Glutamatergic neuron (in vitro differentiated cells): ENCODE measurements at places on chromosomes 1 and 21. TPM values are rescaled to one million over a fixed set of nuclear protein-coding genes. Genes with fewer than 3 reads are reported as not detected.

GRCh38 chr1:115343200-115343737, 5.2 kb upstream of the NGF start:
- no peak for DNase-seq

SPRR2A gene
- total RNA-seq, result not detected

GPR25 gene
- total RNA-seq, result not detected

DNA sequence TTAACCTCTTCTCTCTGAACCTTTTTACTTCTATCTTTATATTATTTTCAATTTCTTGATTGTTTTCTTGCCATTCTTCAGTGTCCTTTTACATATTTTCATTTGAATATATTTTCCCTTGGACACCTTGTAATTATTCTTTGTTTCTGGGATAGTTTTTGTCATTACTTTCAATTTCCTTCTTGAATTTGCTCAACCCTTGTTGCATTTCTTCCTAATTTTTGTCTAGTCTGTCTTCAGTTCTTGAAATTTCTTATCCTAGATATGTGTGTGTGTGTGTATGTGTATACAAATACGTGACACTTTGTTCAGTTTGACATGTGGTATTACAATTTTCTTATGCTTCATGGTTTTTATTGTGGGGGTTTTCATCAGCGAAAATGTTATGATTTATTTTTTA, 1.9 kb upstream of the GALNT2 start:
- no peak for DNase-seq

- DNase-seq, result no peak
Observed at GRCh38 chr1:70671006-70671405, 259.9 kb downstream of the CTH start.

DNA sequence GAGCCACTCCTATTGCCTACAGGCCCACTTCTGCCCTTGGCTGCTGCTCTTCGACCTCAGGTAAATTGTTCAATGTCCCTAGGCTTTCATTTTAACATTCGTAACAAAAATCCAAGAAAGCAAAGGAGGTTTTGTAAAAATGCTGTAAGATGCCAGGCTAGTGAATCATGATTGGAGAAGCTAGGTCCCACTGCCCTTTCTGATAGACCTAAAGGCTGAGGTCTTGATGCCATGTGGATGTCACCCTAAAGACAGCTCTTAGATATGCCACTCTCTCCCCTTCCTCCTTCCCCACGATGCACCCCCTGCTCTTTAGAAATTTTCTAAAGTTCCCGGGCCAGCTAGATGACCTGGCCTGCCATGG, 9.9 kb upstream of the TMEM39B start:
- DNase-seq, result no peak

DNA sequence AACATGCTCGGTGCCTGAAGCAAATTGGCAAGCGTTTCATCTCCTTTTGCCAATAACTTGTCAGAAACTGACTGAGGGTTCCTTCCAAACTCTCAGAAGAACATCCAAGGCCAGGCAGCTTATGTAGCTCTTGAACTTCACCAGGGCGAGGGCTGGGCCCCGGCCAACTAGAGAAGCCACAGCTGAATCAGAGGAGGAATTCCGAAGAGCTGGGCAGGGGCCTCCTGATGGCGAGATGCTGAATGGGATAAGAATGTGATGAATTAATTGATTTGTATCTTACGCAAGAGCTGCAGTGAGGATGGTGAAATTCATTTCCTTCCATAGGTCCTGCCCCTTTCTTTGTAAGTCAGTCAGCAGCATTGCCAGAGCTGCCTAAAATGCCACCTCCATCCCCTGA, 345.8 kb downstream of the KIF26B start:
- DNase-seq, result no peak

GRCh38 chr1:46036894-46037839, 95.3 kb downstream of the PIK3R3 start:
- DNase-seq, result peak; percentile 92

- DNase-seq, result no peak
Observed at GRCh38 chr1:180040034-180040433, 85.4 kb downstream of the CEP350 start.

CHODL gene
- 5.5 TPM for total RNA-seq

C1orf105 gene
- total RNA-seq, result not detected

GJC2 gene
- 3.0 TPM for total RNA-seq

SELENBP1 gene
- 2.9 TPM for total RNA-seq

DNA sequence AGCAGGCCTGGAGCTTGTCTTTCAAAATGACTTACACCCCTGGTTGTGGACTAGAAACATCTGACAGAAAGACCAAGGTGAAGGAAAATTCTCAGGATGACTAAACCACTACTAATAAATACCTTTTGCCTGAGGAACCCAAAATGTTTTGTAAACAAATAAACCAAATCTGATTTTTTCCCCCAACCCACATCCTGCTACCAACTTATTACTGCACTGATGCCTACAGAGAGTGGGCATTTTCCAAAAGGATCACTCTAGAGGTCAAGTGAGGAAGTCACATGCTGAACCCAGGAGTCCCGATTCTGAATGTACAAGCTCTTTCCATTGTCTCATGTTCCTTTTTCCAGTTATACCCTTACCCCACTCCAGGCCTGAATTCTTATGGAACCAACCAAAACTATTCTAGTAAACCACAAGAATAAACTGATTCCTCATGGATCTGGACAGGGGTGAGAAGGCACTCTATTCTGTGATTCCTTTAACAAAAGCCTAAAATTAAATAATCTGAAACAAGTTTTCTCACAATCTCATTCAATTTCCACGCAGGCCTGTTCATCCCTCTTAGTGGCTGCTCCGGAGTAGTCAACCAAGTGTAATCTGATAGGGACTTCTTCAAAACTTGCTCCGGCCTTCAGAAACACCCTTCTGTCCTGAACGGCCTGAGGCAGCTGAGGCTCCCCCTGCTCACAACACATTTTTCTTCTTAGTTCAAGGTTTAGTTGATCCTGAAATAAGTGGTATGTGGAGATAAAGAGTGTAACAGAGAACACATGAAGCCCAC, 1.4 kb downstream of the PI4KB start:
- no peak for DNase-seq

- no peak for DNase-seq
Observed at GRCh38 chr1:155241841-155242264, 13.4 kb downstream of the ENTREP3 start.

DNA sequence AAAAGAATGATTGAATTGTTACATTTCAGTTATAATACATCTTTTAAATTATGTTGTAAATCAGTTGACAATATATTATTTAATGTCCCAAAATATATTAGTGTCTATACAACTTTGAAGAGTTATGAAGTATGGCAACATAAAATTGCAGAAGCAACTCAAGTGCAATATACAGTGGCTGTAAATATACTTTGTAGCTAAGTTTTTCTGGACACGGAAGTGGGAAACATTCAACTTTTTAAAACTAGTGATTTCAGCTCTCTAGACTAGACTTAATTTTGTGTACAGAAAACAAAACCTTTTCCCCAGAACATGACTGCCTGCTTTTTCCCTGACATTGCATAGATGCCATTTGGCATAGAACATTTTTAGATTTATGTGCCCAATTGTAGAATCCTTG, 29.5 kb upstream of the ABCG1 start:
- DNase-seq, result no peak

- no peak for DNase-seq
Observed at GRCh38 chr1:207518608-207519236, 22.8 kb downstream of the CR1 start.

LGALS8 gene
- 33.3 TPM for total RNA-seq

DNA sequence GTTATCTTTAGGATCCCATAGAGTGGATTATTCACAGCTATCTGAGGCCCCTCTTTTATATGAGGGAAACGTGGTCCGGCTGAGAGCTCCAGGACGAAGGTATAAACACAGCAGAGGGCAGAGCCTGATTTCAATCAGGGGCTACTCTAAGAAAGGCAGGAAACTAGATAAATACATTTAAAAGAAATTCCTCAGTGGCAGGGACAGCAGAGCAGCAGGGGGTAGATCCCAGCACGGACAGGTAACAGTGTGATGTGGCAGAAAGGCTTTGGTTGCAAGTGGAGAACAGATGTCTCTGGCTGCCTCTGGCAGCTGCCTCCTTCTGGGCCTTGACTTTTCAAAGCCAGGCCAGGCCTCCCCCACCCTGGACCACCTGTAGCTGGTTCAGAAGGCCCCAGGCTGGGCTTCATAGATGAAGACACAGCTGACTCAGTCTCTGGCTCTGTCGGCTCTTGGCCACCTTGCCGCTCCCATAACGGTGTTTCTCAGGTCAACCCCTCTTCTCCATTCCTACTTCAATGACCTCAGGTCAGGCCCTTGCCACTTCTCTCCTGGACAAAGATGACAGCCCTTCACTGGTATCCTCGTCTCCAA, 43.8 kb downstream of the FAM78B start:
- DNase-seq, result no peak

DNA sequence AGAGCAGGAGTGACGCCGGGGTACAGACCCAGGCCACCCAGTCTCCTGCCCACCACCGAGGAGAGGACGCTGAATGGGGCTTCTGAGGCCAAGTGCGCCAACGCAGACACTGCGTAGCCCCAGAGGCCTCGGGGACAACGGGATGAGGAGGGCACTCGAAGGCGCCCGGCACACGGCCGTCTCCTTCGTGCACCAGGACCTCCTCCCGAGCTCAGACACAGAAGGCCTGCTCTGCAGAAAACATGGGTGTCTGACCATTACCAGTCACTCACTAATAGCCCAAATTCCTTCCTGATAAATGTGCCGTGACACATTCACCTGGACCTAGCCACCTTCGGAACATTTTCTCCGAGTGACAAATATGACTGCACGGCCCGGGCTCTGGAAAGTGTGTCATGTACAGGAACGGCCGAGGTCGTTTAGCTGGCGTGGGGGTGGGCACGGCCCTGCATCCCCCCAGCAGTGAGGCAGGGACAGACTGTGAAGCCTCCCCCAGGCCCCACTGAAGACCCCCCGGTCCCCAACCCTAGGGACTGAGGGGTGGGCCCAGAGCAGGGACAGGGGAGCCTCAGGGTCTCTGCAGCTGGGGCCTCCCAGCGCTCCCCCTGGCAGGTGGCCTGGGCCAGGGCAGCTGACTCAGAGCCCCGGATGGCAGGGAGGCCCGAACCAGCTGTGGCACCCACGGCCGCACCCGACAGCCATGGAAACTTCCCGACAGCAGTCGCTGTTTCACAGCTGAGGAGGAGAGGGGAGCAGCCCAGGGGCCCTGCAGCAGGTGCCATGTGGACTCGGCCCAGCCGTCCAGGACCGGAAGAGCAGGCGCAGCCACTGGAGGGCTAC, 16.7 kb upstream of the COL6A2 start:
- DNase-seq, result no peak

CHAF1B gene
- total RNA-seq, result 2.0 TPM

CLEC20A gene
- not detected for total RNA-seq

GRCh38 chr21:16537501-16537900, 807.7 kb downstream of the USP25 start:
- no peak for DNase-seq

DNA sequence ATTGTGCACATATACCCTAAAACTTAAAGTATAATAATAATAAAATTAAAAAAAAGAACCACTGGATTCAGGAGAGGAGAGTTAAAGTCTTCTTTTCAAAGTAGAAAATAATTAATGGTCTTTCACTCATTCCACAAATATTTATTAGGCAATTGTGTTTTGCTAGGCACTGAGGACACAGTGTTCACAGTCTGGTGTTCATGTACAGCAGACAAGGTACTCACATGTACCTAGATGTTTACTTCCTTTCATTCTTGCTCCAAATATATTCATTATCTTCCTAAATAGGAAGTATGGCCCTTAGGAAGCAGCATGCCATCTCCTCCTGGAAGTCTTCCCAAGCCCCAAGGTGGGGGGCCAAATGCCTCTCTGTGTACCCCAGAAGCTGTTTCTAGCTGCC, 265.0 kb downstream of the NPHP4 start:
- DNase-seq, result no peak

DNA sequence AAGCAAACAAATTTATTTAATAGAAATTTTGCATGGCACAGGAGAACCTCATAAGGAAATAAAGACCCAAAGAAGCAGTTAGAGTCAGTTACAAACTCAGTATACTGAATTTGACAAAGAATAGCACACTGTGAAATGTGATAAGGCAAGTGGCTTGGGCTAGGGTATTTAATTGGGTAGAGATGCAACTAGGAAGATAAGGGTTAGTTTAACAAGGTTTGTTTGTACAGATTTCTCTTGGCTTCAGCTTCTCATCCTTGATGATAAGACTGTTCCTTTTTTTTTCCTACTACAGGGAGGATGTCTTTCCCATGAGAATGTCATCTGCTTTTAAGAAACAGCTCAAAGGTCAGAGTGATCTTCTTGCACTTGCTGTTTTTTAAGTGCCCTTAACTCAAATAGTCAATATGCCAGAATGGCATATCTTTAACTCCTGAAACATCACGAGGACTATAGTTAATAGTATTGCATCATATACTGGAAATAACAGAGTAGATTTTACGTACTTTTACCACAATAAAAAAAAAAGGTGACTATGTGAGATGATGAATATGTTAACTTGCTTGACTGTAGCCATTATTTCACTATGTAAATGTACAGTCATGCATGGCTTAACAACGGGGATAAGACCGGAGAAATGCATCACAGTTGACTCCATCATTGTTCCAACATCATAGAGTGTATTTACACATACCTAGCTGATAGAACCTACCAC, 9.2 kb upstream of the TRAF3IP3 start:
- no peak for DNase-seq

DNA sequence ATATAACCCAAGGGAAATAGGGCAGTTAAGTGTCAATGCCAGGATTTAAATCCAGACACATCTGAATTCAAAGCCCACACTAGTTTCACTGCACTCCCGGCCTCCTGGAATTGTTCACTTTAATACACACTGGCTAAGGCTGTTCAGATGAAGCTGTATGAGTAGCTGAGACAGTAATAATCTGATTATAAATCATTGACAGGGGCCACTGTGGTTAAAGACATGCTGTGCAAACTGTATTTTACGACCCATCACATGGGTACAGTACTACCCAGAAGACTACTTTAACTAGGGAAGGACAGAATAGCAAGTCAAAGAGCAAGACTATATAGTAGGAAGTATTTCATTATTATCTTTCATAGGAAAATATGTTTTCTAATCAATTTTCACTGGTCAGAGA, 16.1 kb upstream of the NTNG1 start:
- no peak for DNase-seq

DNA sequence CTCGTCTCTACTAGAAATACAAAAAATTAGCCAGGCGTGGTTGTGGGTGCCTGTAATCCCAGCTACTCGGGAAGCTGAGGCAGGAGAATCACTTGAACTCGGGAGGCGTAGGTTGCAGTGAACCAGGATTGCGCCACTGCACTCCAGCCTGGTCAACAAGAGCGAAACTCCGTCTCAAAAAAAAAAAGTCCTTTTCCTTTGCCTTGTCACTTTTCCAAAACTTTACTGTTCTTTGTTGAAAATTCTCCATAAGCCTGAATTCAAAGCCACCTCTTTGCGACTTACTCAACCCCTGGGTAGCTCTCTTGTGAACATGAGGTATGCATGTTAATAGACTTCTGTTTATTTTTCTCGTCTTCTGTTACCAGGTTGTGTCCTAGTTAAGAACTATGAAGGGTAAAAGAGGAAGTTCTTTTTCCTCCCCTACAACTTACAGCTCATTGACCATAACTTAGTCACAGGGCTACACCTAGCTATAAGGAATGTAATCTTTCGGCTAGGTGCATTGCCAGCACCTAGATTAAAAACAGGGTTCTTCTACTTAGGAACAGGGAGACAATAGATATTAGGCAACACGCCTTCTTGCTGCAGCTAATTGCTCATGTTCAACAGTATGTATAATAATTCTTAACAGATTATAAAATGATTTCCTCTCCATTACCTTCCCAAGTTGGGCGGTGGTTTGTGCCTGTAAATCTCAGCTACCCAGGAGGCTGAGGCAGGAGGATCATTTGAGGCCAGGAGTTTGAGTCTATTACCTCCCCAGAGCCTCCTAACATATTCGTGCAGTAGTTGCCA, 40.9 kb downstream of the PTAFR start:
- no peak for DNase-seq
